Activated CD4-positive, alpha-beta T cell treated with anti-CD3 and anti-CD28 coated beads, Interleukin-2, amount 10 ng/mL, durations not matched to agents 7 days and 5 days (primary cell): ENCODE measurements at places on chromosomes 3 and 15. TPM values are rescaled to one million over a fixed set of nuclear protein-coding genes. Genes with fewer than 3 reads are reported as not detected.

Gene CPLX3
- 0.12 TPM for total RNA-seq

Gene RETNLB
- not detected for total RNA-seq

Gene UTS2B
- total RNA-seq: 0.20 TPM

Gene MITF
- total RNA-seq: not detected

Gene KCNAB1
- total RNA-seq: not detected

Gene SV2B
- 0.02 TPM for total RNA-seq
